ENCODE measurements at places on chromosomes 1 and 21.
A peak's percentile ranks its signal among the peaks of the same experiment; 100 is the strongest.

- no peak for DNase-seq
Measured at GRCh38 chr1:113870778-113871177, 734 bp downstream of the PTPN22 start.

DNA sequence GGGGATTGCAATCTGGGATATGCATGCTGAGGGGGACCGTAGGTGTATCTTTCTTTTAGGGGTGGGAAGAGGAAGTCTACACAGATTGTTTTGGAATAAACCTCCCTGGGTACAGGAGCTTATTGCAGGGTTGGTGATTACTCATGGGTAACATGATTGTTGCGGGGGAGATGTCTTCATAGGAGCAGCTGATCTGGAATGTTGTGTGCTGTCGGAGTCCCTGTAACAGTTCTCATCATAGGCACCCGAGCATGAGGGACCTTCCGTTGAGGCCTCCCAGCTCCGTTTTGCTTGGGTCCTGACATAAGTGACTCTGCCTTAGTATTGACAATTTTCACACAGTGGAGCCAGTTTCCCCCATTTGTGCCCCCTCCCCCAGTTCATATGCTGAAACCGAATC is 4.2 kb upstream of the PRXL2B start:
- DNase-seq, result no peak

DNA sequence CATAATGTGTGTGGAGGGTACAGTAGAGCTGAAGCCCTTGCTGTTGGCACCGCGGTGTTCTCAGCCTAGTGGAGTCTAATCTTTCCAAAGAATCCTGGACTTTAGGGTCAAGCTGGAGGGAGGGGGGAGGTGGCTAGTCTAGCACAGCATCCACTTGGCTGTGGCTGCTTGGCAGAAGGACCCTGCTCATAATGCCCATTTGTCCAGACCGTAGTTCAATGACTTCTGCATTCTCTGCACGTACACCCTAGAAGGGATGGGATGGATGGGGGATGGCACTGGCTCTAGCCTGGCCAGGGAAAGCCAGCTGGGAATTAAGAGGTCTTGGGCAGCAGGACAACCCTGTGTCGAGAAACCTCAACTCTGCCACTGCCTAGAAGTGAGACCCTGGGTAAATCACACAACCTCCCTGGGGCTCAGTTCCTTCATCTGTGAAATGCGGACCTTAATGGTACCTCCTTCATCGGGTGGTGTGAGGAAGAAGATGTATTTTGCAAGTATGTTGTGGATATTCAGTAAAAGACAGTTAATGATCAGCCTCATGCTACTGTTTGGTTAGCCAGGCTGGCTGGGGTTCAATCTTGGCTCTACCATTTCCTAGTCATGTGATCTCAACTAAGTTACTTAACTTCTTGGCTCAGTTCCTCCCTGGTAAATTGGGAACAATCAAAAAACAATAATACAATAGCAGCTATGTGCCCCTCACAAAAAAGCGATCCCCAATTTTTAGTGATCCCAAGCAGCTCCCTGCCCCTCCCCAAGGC is 27.2 kb upstream of the CLIC4 start:
- no peak for DNase-seq

- no peak for DNase-seq
Measured at GRCh38 chr1:41629571-41629970, 145.1 kb upstream of the EDN2 start.

DNA sequence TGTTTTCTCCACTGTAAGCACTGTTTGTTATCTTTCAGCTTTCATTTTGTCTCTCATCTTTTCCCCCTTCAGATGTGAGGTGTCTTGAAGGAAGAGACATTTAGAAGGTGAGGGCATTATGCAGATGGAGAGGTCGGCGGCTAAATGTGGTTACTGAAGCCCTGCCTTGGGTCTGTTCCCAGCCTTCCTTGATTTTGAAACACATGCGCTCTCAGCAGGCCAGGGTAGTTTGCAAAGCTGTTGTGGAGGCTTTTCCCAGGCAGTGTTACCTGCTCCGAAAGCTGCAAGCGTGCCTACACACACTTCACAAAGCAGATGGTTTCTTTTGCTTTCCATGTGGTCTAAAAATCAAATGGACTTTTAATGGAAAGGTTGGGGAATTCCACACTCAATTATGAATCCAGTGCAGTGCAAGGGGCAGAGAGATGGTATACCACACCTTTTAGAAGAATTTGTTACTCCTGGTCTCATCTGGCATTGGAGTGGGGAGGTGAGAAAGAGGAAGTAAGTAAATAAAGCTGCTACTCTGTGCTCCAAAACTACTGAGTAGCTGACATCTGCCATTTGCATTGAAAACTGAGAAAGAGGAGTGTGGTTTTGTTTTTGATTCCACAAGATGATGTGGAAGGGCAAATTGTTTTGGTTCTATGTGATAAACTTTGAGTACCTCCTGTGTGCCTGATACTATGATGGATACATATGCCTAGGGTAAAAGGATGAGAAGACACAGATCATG is 91.9 kb downstream of the NFIA start:
- peak; percentile 61 for DNase-seq

DNA sequence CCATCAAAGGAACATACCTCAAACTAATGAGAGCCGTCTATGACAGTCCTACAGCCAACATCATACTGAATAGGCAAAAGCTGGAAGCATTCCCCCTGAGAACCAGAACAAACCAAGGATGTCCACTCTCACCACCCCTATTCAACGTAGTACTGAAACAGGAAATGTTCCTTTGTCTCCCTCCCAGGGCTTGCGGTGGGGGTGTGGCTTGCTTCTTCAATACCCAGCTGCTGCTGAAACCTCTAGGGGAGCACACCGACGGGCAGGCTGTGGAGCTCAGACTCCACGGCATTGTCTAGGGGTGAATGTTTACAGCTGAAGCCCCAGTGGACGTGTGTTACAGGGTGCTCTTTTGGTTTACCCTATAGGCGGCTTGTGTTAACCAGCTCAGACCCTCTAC is 30.5 kb upstream of the B3GALT2 start:
- DNase-seq, result no peak

GRCh38 chr1:51093581-51093980 is 8.4 kb upstream of the C1orf185 start:
- no peak for DNase-seq

GRCh38 chr1:218588540-218589172 is 243.5 kb downstream of the TGFB2 start:
- no peak for DNase-seq

DNA sequence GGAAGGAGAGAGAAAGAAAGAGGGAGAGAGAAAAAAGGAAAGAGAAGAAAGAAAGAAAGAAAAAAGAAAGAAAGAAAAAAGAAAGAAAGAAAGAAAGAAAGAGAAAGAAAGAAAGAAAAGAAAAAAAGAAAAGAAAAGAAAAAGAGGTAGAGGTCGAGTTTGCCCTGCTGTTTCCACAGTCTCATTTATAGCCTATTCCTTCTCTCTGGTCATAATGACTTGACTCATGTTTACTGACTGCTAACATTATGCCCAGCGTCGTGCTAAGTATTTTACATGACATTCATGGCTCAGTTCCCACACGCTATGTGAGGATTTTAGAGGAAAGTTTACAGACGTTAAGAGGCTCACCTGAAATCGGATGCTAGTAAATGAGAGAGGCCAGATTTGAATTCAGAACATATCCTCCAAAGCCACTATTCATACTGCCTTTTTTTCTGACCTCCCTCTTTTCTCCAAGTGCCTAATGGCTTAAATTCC is 263.0 kb downstream of the TNR start:
- DNase-seq, result no peak

DNA sequence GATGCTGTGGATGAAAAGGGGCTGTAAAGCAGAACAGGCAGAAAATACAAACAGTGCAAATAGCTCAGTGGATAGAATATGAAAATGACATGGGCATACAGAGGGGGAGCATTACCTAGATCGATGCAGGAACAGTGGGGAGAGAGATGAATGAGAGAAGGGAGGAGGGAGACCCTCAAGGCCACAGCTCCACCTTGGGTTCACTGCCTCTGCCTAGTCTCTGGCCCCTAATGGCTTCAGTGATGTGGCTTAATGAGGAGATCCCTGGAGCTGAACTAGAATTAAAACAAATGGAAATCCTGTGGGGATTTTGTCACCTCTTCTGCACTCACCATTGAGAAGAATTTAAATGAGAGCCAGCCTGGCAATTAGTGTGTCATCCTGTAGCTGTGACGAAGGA is 165.0 kb downstream of the TNR start:
- no peak for DNase-seq

DNA sequence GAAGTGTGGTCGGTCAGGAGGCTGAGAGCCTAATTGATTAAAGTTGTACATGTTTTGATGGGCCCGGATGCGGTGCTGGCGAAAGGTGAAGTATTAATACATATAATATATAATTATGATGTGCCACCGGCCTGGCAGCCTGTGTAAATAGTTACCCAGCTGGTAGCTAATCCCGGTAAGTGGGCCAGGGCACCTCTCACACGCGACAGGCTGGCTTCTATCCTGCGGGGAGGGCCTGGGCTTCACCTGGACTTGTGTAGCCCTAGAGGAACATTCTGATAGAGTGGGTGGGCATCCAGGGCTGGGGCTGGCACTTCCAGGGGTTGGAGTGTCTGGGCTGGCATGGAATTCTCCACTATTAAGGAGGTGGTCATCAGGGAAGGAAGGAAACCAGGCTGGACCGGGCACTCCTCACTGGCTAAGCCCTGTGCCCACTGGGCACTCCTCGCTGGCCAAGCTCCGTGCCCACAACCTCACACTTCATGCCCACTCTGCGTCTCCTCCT is 48.3 kb downstream of the IGSF21 start:
- no peak for DNase-seq

DNA sequence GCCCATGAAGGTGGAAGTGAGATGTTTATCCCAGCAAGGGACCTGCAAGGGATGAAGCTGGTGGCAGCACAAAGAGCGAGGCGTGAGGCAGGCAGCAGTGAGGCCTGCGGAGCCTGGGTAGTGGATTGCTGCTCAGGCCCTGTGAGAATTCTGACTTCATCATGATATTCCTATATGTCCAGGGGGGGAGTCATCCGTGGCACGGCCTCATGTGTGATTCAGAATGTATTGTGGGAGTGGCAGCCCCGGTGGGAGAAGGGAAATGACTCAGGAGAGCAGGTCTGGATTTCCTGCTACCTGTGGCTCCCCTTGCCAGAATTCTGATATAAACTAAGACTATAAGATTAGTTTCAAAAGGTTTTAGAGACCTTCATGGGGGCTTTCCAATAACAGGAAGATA is 240.9 kb downstream of the CAMTA1 start:
- no peak for DNase-seq

DNA sequence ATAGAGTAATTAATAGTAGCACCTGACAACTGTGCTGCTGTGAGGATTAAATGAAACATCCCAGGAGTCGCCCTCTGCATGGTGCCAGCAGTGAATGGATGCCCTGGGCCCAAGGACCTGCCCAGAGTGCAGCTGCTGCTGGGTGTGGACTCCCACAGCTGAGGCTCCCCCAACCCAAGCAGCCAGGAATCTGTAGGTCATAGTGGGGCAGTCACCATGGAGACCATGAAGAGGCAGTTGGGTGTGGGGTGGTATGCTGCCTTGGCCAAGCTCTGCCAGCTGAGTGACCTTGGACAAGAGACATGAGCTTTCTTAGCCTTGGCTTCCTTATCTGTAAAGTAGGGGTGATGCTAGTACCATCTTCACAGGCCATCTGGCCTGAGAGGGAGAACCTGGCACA is 9.4 kb downstream of the OLIG2 start:
- no peak for DNase-seq

GRCh38 chr1:76577525-76578185 is 289.6 kb upstream of the ST6GALNAC5 start:
- no peak for DNase-seq

DNA sequence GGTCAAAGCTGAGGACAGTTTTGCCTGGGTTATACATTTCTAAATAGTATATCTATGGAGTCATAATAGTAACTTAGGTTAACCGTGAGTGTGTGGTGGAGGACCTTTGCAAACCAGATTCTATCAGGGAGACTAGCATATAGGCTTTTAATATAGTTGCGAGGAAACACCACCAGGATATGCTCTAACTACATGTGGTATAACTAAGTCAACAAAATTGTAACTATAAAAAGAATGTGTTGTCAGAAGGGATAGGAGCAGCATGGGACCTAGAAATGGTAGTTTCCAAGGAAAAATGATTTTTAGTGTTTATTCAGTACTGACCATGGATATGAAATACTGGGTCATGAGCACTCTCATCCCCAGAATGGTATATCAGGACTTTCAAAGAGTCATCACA is 338.1 kb downstream of the TGFB2 start:
- no peak for DNase-seq

GRCh38 chr1:171460018-171460620 is 25.2 kb upstream of the PRRC2C start:
- no peak for DNase-seq

GRCh38 chr1:58979086-58979485 is 195.2 kb upstream of the JUN start:
- DNase-seq, result peak; percentile 91

DNA sequence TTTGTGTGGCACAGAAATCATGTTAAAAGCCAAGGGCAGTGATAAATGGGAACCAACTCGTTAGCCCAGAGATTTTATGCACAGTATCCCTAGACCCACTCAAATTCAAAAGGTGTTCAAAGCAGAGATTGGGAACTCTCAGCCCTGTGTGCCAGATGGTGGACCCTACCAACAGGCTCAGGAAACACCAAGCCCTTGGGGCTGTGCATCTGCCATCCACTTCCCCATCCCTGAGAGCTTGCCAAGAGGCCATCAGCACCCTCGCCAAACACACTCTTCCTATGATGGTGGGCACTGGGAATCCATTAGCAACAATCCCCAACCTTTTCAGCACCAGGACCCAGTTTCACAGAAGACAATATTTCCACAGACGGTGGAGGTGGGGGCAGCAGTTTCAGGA is 194.2 kb upstream of the NFIA start:
- no peak for DNase-seq
